Left renal pelvis (tissue), 4 donors: ENCODE measurements at places on chromosomes 11 and 22. TPM values are rescaled to one million over a fixed set of nuclear protein-coding genes. Genes with fewer than 3 reads are reported as not detected.

The PTPRCAP gene
- 2.4 TPM for polyA plus RNA-seq

The MMP7 gene
- polyA plus RNA-seq: 0.50 TPM

The MYO7A gene
- polyA plus RNA-seq: 4.2 TPM

The ARHGAP42 gene
- polyA plus RNA-seq: 26.4 TPM

The GAL3ST1 gene
- polyA plus RNA-seq: 37.4 TPM

The GP1BB gene
- 6.1 TPM for polyA plus RNA-seq

The ADM2 gene
- polyA plus RNA-seq: 0.83 TPM

The VSIG2 gene
- polyA plus RNA-seq: 0.60 TPM

The C11orf87 gene
- 0.32 TPM for polyA plus RNA-seq

The FIBP gene
- polyA plus RNA-seq: 95.5 TPM

The SLC25A17 gene
- 38.9 TPM for polyA plus RNA-seq

The UBQLN3 gene
- polyA plus RNA-seq: not detected

The CALCB gene
- polyA plus RNA-seq: 4.2 TPM

The BATF2 gene
- 2.5 TPM for polyA plus RNA-seq

The GSTT2 gene
- 1.2 TPM for polyA plus RNA-seq

The PTDSS2 gene
- 22.9 TPM for polyA plus RNA-seq

The VWCE gene
- 2.4 TPM for polyA plus RNA-seq

The DRG1 gene
- polyA plus RNA-seq: 93.8 TPM

The ISX gene
- polyA plus RNA-seq: 0.05 TPM

The PTGDR2 gene
- 0.24 TPM for polyA plus RNA-seq

The IL10RA gene
- polyA plus RNA-seq: 6.1 TPM

The CHST1 gene
- 13.5 TPM for polyA plus RNA-seq

The C22orf31 gene
- 1.2 TPM for polyA plus RNA-seq

The SORL1 gene
- polyA plus RNA-seq: 35.6 TPM

The GGTLC3 gene
- not detected for polyA plus RNA-seq

The SMIM38 gene
- polyA plus RNA-seq: 0.42 TPM

The TCN2 gene
- 25.8 TPM for polyA plus RNA-seq

The GAB4 gene
- not detected for polyA plus RNA-seq

The TCIRG1 gene
- 35.7 TPM for polyA plus RNA-seq

The ESAM gene
- polyA plus RNA-seq: 71.8 TPM
